ENCODE measurements at places on chromosomes 3 and 15. TPM values are rescaled to one million over a fixed set of nuclear protein-coding genes. Genes with fewer than 3 reads are reported as not detected.

DNA sequence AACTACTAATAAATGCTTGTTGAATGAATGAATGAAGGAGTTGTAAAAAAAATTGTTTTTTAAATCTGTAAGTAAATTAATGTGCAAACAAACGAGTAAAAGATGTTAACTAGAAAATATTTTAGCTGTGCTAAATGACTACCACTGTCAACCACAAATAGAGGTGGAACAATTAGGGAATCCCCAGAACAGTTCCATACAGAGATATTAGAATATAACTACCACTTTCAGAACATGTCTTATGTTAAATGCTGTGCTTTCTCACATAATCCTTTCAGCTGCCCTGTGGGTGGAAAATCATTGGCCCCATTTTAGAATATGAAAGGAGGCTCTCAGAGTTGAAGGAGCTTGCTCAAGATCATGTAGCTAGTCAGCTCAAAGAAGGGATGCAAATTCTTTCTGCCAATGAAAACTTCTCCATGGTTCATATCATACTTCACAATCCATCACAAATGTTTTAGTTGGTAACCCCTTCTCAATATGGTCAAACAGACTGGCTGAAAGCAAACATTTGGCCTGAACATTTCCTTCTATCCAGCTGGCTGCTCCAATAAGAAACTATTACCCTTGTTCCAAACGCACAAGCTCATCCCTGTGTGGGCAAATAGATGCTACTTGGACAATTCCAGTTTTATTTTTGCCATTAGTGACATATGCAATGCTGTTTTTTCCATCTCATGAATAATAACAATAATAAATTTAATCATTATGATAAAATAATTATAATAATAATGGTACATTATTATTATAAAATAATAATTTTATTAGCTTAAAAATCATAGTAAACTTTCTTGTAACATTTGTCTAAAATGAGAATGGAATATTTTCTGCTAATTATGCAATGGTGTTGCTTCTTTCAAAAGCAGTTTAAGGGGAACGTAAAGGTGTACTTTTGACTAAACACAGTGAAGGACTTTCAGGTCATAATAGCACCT is 290.4 kb upstream of the STT3B start:
- no peak for DNase-seq

DNA sequence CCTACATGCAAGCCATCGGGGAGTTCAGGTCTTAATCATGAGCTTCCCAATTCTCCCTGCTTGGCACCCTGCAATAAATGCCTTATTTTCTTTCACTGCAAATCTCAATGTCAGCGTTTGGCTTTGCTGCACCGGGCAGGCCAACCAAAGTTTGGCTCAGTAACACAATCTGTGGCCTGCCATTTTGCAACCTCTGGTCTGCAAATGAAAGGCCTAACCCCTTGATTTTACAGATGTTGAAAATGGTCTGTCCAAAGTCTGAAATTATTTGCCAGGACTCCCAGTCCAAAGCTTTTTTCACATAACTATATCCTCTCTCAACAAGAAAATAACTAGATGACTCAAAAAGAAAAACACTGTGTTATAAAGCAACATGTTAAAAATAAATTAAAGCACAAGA is 34.0 kb upstream of the LEKR1 start:
- DNase-seq = no peak

DNA sequence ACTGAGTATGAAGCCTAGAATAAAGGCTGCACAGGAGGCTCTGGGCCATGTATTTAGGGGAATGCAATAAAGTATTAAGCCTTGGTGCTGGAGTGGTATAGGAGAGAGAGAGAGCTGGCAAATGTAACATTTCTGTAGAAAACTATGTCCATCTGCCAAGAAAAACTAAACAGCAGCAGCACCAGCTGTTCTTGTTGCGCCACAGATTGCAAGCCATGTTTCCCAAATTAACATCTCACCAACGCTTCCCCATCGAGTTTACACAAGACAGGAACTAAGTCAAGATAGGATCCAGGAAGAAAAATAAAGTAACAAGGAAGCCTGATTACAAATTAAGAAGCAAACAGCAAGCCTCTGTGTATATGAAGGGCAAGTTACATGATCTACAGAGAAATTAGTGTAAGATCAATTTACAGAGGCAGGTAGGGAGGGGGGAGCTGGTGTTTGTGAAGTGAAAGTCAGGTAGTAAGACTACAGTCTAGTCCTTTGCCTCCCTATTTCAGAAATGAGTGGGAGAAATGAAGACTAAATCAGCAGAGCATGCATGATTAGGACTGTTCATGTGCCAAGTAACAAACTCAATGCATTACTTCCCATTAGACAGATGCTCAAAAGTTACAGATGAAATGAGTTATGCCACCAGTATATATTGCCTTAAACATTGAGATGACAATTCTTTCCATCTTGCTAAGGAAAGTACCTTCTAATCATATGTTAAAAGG is 900.5 kb downstream of the EPHA3 start:
- no peak for DNase-seq

The POC1A gene
- 0.22 TPM for total RNA-seq

The TF gene
- 0.30 TPM for total RNA-seq

The SLC2A2 gene
- not detected for total RNA-seq

Data from CD4-positive, alpha-beta T cell (primary cell).